ENCODE measurements at places on chromosomes 6 and 20.
A peak's percentile ranks its signal among the peaks of the same experiment; 100 is the strongest.

- no peak for DNase-seq
Measured at GRCh38 chr6:157106487-157106886, 216.8 kb downstream of the TMEM242 start.

DNA sequence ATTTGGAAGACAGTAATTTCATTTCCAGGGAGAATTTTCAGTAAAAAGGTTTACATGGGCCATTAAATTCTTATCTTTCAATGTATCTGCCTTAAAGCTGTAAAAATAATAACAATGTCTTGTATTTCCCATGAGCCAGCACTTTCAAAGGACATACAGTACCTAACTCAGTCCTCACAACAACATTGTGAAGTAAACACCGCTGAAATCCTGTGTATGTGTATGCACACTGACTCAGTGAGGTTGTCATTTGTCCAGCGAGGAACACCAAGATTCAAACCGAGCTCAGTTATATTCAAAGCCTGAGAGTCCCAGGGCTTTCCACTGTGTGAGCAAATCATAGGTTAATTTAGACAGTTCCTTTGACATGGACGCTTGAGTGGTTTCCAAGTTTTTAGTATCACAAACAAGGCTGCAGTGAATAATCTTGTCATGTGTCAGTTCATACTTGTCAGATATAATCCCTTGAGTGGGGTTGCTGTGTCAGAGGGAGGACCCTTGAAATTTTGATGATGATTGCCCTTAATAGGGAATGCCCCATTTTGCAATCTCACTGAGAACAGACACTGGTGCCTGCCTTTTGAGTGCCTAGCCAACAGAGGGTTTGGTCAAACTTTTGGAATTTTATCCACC lies 50.0 kb upstream of the SLC22A23 start:
- DNase-seq = no peak

DNA sequence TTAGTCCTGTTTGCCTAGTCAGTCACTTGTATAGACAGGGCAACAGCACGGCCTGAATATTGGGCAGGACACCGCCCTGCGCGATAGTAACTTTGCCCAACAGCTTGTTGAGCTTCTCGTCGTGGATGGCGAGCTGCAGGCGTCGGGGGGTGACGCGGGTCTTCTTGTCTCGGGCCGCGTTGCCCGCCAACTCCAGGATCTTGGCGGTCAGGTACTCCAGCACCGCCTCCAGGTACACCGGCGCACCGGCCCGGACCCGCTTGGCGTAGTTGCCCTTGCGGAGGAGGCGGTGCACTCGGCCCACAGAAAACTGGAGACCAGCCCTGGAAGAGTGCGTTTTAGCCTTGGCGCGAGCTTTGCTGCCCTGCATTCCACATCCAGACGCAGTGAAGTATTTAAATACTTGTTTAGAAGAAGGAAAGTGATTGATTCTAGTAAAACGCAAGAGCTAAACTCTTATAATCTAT lies 92.8 kb upstream of the BTN3A2 start:
- no peak for DNase-seq

DNA sequence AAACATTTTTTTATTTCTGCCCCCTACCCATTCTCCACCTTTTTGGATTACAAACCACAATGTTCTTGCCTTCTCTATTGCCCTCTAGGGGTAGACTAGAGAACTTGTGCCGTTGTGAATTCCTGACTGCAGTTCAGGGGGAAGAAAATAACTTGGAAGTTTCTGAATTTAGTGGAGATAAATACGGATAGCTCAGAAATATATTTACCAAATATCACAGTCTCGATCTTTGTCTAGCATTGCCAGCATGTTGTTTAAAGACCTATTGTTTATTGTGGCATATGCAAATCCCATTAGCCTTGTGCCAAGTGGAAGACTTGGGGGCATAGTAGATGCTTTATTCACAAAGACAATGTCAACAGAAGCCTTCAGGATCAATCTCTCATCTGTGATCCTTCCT lies 154.1 kb upstream of the MMS22L start:
- DNase-seq = peak; percentile 19

GRCh38 chr6:160198606-160199211 lies 59.9 kb downstream of the SLC22A2 start:
- DNase-seq = no peak

- peak; percentile 63 for DNase-seq
Measured at GRCh38 chr20:46994341-46994740, 99.7 kb downstream of the EYA2 start.

DNA sequence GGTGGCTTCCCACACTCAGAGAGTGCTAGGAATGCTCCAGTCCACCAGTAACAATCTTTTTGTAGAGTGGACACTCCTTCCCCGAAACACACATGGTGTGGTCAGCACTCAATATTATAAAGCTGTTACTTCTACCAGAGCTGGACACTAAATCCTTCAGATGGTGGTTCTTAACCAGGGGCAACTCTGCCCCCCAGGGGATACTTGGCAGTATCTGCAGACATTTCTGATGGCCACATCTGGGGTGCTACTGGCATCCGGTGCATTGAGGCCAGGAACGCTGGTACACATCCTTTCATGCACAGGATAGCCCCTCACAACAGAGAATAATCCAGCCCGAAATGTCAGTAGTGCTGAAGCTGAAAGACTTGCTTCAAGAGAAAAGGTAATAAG lies 124.4 kb downstream of the NFATC2 start:
- no peak for DNase-seq

- DNase-seq = no peak
Measured at GRCh38 chr6:112348891-112349635, 1.9 kb downstream of the RFPL4B start.

- DNase-seq = no peak
Measured at GRCh38 chr6:108616973-108617372, 56.3 kb downstream of the FOXO3 start.

- no peak for DNase-seq
Measured at GRCh38 chr6:14819001-14819400, 426.9 kb upstream of the JARID2 start.

- no peak for DNase-seq
Measured at GRCh38 chr6:18405477-18406293, 18.5 kb downstream of the RNF144B start.

DNA sequence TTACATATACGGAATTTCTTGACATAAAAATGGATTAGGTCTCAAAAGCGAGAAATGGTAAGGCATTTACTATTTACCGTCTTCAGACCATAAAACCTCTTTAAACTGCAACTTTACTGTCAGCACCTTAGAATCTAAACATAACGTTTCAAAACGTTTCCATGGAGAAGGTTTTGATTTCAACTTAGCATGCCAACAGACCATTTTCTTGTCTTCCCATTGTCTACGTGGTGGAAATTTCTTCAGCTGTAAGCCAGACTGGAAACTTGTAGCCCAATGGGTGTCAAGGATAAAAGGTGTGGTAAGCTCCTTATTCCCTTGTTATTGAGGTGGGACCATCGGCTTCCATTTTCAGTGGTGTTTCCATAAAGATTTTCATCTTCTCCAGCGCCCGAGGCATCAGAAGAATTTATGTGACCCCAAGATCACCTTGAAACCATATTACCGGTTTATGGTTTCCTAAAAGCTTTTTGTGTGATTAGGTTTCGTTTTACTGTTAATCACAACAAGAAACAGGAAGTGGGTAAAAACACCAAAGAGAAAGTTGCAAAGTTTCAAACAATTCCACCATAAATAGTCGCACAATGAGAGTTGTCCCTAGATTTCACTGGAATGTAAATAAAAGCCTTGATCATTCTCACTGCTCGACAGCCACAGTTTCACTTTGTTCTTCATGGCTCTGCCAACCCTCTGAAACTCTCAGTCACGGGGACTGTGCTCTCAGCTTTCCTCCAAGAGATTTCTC lies 63.0 kb upstream of the CD2AP start:
- peak; percentile 35 for DNase-seq

GRCh38 chr20:60316476-60317158 lies 358.4 kb downstream of the CDH26 start:
- DNase-seq = no peak

GRCh38 chr6:36025932-36026327 lies 1.5 kb upstream of the SLC26A8 start:
- DNase-seq = no peak

- no peak for DNase-seq
Measured at GRCh38 chr6:110338820-110339470, 19.2 kb downstream of the METTL24 start.

DNA sequence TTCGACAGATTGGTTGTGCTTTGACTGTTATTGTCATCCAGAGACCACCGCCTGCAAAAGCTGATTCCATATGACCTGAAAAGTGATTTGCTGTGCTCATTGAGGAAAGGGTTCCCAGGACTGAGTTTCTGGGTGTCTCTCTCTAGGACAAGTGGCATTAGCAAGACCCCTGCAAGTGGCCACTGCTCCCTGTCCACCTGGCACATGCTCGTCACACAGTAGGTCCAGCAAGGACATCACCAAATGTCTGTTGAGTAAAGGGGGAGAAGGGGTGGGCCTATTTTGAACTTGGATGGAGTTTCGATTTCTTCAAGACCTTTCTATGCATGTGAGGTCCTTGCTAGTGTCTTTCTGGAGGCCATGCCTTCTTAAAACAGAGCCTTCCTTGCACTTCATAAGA lies 48.9 kb upstream of the IYD start:
- no peak for DNase-seq

GRCh38 chr6:43399932-43400487 lies 27.3 kb upstream of the ABCC10 start:
- no peak for DNase-seq

- DNase-seq = no peak
Measured at GRCh38 chr6:3263096-3263495, 4.3 kb downstream of the PSMG4 start.

DNA sequence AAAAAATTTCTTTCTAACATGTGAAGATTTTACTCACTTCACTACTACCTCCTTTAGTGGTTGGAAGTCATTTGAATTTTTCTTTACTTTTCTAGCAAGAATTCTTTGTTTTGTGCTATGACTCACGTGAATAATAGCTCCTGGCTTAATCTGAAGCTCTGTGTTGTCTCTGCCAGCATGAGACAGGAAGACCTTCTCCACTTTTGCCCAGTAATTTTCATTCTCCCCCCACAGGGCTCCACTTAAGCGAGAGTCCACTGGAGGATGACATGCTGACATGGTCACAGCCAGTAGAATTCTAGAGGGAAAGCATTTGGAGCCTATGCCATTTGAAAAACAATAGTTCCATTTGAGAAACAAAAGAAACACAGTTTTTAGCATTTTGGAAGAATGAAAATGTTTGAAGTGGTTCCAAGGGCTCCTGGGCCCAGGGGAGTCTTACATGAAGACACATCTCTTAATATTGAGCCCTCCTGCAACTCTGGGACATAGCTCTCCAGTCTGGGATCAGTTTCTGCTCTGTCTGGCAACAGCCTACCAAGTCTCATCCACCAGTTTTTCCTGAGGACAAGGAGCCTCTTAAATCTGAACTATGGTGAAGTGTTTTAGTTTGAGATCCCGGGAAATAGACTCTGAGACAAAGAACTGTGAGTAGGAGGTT lies 231.4 kb downstream of the PAX1 start:
- no peak for DNase-seq

DNA sequence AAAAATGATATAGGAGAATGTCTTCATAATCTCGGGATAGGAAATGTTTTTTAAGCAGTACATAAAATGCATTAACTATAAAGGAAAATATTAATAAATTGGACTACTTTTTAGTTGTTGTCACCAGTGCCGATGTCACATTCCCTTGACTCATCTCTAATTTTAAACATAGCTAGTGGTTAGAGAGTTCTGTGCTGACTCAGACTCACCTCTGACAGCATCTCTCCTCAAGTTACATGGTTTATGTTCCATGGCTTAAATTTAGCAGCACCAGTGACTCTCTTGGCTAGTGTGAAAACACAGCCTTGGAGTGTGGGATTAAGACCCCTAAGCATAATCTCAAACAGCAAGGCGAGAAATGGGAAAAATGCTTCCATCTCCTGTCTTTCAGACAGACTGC lies 311.8 kb upstream of the MMS22L start:
- no peak for DNase-seq

DNA sequence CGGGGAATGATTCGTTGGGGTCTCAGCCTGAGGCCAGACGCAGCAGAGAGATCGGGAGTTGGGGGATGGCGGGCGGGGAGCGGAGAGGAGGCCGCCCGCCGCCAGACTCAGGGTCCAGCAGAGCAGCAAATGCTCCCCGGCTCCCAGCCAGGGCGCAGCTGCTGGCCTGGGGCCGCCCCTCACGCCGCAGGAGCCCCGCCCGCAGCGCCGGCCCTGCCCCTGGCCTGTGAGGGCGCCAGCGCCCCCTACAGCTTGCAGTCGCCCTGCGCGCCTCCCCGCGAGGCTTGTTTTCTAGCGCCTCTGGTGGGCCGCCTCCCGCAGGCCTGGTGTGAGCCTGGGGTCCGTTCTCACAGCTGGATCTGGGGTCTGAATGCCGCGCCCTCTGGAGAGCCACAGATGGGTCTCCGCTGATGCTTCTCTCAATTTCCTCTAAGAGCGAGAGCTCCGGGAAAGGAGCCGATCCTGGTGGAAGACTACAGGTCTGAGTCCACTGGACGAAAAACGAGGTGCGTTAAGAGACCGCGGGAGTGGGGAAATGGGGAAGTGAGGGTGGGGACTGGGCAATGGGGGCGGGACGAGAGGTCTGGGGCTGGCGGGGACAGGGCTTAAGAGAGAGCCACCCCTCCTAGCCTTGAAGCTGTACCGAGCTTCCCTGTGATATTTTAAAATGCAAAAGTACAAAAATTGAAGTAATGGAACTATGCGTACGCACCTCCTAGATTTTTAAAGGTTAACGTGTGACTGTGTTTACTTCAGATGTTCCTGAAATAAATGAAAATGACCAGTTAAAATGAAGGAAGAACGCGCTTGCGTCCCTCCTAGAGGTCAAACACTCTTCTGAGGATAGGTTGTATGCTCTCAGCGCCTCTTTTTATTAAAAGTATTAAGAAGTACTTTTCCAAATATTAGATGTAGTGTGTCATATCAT lies 30.1 kb downstream of the TRIM38 start:
- peak; percentile 93 for DNase-seq

GRCh38 chr20:52191916-52192718 lies 538 bp upstream of the ZFP64 start:
- DNase-seq = peak; percentile 72

GRCh38 chr20:59977086-59977485 lies 18.9 kb downstream of the CDH26 start:
- no peak for DNase-seq

GRCh38 chr20:36105711-36106226 lies 48.8 kb upstream of the EPB41L1 start:
- no peak for DNase-seq

DNA sequence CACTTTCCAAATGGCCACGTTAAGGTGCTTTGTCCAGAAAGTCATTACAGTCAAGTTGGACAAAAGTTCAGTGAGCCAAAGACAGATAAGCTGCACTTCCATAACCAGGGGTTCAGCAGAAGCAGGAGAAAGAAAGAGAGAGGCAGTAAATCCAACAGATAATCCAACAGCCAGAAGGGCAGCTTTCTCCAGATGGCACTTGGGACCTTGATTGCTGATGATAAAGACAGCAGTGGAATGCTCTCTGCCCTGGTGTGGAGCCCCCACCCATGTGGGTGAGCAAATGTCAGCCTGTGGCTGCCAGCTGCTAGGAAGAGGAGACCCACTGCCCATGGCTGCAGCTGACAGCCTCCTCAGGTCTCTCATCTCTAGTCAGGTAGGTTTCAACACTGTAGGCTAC lies 18.7 kb upstream of the NRSN1 start:
- no peak for DNase-seq

- no peak for DNase-seq
Measured at GRCh38 chr20:13784271-13784892, 337 bp downstream of the ESF1 start.

GRCh38 chr6:29745386-29745785 lies 22.2 kb downstream of the HLA-F start:
- DNase-seq = no peak
